ENCODE measurements at places on chromosomes 5 and 9.

GRCh38 chr5:68279984-68280383, 64.4 kb downstream of the PIK3R1 start:
- ATAC-seq: no peak

DNA sequence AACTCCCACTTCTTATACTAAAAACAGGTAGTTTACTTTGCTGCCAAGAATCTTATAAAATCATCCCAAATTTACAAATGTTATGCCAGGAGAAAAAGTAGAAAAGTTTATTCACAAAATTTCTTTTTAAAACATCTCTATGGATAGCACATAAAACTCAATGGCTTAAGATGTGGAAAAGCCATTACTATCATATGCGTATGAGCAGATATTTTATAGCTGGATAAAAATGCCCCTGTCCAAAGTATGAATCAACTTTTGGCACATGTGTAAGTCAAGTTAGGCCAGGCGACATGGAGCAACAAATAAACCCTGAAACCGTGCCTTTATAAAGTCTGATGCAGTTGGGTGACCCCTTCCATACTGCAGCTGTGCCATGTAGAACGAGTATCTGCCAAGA, 38.6 kb upstream of the FBP1 start:
- ATAC-seq: no peak

- no peak for ATAC-seq
These were observed 239.9 kb downstream of the FSTL4 start for GRCh38 chr5:133372293-133372937.

GRCh38 chr5:109833946-109834345, 144.2 kb downstream of the MAN2A1 start:
- ATAC-seq: no peak

DNA sequence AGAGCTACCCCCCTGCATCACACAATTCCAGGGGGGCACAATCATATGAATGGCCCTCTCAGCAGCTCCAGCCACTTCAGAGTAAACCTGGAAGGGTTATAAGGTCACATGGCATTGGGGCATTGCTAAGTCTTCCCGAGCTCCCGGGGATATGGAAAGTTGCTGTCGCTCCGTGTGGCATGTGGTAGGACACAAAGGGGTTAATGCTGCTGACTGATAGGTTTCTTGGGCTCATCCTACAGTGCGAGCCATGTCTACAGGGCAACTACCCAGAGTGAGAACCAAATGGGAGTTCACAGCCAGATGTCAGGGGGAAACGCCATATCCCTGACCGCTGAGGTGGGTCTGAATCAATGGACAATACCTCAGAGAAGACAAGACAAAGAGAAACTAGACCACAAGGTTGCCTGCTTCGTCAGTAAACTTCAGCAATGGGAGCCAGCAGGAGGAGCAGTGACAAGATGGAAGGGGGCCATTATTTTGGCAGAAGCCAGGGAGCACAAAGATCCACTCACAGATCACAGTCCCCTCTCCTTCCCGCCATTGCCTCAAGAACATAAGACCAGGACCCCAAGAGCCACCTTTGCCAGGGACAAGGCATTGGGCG, 52.4 kb upstream of the SHISAL2B start:
- no peak for ATAC-seq

DNA sequence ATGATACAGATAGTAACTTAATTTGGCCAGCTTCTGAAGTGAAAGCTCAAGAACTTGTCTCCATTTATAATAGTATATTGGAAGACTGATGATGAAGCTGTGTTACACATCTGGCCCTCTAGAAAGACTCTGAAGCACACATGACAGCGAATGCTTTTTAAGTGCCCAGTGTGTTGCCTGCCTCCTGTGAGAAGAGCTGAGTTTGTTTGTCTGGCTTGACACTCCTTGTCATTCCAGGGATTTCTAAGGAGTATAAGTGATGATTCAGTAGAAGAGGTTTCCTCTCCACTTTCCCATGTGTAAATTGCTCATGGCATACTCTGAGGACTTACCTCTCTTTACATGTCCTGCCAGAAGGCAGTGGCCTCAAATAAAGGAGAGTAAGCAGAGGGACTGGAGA, 30.4 kb upstream of the LRRTM2 start:
- ATAC-seq: no peak

- no peak for ATAC-seq
These were observed 588.6 kb upstream of the GRAMD2B start for GRCh38 chr5:125834438-125835115.

DNA sequence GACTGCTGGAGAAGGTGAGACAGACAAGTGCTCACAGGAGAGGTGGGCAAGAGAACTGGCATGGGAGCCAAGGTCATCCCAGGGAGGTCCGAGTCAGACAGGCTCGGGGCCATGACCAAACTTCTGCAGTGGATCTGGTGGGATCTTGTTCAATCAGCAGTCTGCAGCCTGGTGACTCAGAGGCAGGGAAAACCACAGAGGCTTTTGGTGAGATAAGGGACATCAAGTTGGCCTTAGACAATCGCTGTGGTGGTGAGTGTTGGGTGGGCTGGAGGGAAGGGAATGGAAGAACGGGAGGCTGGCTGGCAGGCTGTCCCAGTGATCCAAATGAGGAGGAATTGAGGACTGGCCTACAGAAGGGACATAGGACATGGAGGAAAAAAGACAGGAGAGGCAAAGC, 123.8 kb downstream of the TMEM174 start:
- ATAC-seq: no peak
